ENCODE measurements at places on chromosomes 3 and 15.
A peak's percentile ranks its signal among the peaks of the same experiment; 100 is the strongest.

DNA sequence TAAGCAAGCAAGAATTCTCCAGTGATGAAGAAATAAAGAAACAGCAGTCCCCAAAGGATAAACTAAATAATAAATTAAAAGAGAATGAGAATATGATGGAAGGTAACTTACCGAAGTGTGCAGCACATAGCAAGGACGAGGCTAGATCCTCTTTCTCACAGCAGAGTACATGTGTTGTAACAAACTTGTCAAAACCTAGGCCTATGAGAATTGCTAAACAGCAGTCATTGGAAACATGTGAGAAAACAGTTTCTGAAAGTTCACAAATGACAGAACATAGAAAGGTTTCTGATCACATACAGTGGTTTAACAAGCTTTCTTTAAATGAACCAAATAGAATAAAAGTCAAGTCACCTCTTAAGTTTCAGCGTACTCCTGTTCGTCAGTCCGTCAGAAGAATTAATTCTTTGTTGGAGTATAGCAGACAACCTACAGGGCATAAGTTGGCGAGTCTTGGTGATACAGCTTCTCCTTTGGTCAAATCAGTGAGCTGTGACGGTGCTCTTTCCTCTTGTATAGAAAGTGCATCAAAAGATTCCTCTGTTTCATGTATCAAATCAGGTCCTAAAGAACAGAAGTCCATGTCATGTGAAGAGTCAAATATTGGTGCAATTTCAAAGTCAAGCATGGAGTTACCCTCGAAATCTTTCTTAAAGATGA lies 4.5 kb upstream of the SCG5 start:
- H3K27me3 ChIP-seq = peaks cover 14% of the 10 kb centered on the region
- DNase-seq = no peak
- H3K4me1 ChIP-seq = peaks cover 17% of the 10 kb centered on the region
- H3K36me3 ChIP-seq = no peaks in the 10 kb centered on the region

DNA sequence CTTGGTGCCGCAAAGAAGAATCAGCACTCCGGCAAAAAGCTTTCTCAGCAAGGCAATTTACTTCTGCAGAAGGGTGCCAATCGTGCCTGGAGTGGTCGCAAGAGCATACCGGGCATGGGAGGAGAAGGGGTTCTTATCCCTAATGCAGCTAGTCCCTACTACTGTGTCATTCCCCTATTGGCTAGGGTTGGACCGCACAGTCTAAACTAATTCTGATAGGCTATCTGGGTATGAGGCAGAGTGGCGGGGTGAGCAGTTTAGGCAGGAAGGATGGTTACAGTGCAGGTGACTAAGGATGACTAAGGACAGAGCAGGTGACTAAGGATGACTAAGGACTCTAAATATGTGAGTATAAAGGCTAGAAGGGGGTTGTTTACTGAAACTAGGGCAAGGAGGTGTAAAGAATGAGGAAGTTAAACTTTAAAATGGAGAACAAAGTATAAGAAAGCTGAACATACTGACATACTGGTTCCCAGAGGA lies 52.9 kb downstream of the PGBD4 start:
- DNase-seq = no peak
- no peak overlapping the region for H3K4me3 ChIP-seq
- H3K27ac ChIP-seq = peak overlapping the region; percentile 44
- H3K4me1 ChIP-seq = peaks cover 17% of the 10 kb centered on the region
- peaks cover 52% of the 10 kb centered on the region for H3K36me3 ChIP-seq

DNA sequence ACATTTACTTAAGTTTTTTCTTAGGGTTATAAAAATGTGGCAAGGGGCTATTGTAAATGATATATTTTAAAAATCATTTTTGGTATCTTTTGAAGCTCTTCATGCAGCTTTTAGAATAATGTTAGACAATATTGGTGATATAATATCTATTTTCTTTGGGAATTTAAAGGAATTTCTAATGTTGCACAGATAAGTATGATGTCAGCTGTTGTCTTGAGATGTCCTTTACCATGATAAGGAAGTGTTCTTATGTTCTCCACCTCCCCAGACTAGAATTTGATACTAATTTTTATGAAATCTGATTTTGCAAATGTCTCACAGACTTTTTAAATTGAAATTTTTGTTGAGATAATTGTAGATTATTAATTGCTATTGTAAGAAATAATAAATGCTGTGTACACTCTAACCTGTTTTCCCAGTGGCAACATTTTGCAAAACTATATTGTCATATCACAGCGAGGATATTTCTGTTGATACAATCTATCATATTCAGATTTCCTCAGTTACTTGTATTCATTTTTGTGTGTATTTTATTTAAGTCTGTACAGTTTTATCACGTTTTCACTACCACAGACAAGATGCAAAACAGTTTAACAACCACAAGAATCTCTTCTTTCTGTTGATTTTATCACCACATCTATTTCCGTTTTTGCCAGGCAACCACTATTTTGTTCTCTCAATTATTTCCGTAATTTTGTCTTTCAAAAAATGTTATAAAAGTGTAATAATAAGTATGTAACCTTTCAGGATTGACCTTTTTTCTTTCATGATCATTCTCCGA lies 55.4 kb downstream of the SPRED1 start:
- no peaks in the 10 kb centered on the region for H3K36me3 ChIP-seq
- no peak overlapping the region for H3K27ac ChIP-seq
- peaks cover 9% of the 10 kb centered on the region for H3K4me1 ChIP-seq
- H3K4me3 ChIP-seq = no peak overlapping the region

- DNase-seq = peak; percentile 81
- H3K36me3 ChIP-seq = peaks cover 4% of the 10 kb centered on the region
- H3K4me1 ChIP-seq = peaks cover 46% of the 10 kb centered on the region
Measured at GRCh38 chr3:32457971-32458471, 44.6 kb downstream of the CMTM6 start.

DNA sequence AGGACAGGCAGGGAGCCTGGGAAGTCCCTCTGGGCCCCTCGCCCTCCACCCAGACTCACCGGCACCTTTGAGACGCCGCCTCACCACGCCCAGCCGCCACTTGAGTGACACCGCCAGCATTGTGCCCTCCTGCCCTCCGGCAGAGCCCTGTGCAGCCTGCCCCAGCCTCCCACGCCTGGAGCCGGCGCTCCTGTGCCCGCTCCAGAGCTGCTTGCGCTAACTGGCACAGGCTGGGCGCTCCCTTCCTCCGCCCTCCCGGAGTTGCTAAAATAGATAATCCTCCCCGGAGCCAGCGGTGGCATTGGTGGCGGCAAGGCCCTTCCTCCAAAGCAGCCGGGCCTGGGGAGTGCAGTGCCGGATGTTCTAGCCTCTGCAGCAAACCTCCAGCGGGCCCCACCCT lies 15.7 kb upstream of the GRIP2 start:
- peaks cover 11% of the 10 kb centered on the region for H3K36me3 ChIP-seq
- peaks cover 92% of the 10 kb centered on the region for H3K27me3 ChIP-seq
- no peak overlapping the region for H3K4me3 ChIP-seq
- H3K27ac ChIP-seq = no peak overlapping the region
- H3K4me1 ChIP-seq = peaks cover 4% of the 10 kb centered on the region

- no peaks in the 10 kb centered on the region for H3K4me1 ChIP-seq
- H3K4me3 ChIP-seq = no peak overlapping the region
- H3K27me3 ChIP-seq = peaks cover 13% of the 10 kb centered on the region
- DNase-seq = no peak
- no peaks in the 10 kb centered on the region for H3K36me3 ChIP-seq
- no peak overlapping the region for H3K27ac ChIP-seq
Measured at GRCh38 chr3:107373896-107374295, 3.3 kb upstream of the CCDC54 start.

DNA sequence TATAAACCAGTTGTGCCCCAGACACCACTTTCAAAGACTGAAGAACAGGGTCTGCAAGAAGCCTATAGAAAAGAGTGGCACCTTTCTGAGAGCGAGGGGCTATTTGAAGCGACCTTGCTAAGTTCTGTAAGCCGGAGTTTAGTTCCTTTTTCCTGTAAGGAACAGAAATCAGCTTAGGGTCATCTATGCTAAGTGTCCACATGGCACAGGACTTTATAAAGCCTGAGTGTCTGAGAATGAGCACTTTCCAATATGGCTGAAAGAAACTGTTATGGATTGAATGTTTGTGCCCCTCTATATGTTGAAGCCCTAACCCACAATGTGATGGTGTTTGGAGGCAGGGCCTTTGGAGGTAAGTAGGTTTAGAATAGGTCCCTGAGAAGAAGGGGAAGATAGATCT lies 4.0 kb upstream of the A4GNT start:
- H3K27me3 ChIP-seq = peaks cover 8% of the 10 kb centered on the region
- DNase-seq = no peak
- peaks cover 36% of the 10 kb centered on the region for H3K4me1 ChIP-seq
- no peak overlapping the region for H3K4me3 ChIP-seq
- no peak overlapping the region for H3K27ac ChIP-seq

DNA sequence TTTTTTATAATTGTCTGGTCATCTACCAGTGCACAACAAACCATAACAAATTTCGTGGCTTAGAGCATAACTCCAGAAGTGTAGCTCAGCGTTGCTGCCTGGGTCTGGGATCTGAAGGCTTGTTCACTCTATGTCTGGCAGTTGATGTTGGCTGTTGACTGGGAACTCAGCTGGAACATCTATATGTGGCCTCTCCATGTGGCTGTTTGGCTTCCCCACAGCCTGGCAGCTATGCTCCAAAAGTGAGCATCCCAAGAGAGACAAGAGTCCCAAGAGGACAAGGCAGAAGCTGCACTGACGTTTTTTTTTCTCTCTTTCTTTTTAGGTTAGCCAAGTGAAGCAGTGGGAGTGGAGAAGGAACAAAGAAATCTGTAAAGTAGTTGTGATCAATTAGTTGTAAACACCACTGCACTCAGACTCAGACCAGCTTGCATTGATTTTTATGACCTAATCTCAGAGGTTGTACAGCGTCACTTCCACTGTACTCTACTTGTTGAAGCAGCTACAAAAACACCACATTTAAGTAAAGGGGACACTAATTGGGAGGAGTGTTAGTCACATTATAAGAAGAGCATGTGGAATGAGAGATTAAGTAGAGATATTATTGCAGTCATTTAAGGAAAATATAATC lies 2.5 kb upstream of the GPR176 start:
- DNase-seq = no peak
- H3K4me1 ChIP-seq = peaks cover 5% of the 10 kb centered on the region
- H3K27me3 ChIP-seq = peaks cover 10% of the 10 kb centered on the region
- no peak overlapping the region for H3K27ac ChIP-seq
- no peaks in the 10 kb centered on the region for H3K36me3 ChIP-seq
- H3K4me3 ChIP-seq = no peak overlapping the region

DNA sequence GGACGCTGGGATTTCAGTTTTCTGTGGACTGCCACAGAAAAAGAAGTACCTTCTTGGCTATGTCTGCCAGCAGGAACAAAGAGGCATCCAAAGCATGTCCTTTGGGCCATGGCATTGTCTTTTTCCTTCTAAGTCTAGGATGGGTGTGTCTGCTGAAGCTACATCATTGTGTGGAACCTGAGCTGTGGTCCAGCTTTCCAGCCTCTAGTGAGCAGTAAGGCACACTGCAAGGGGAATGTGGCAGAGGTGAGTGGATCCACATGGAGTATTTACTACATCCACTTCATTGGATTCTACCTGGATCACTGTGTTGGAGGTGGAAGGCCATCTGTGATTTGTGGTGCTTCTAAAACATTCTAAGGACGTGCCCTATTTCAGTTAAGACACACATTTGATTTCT lies 23.7 kb downstream of the CMTM8 start:
- no peaks in the 10 kb centered on the region for H3K36me3 ChIP-seq
- no peak for DNase-seq
- H3K27me3 ChIP-seq = peaks cover 11% of the 10 kb centered on the region
- no peaks in the 10 kb centered on the region for H3K4me1 ChIP-seq
- no peak overlapping the region for H3K27ac ChIP-seq

DNA sequence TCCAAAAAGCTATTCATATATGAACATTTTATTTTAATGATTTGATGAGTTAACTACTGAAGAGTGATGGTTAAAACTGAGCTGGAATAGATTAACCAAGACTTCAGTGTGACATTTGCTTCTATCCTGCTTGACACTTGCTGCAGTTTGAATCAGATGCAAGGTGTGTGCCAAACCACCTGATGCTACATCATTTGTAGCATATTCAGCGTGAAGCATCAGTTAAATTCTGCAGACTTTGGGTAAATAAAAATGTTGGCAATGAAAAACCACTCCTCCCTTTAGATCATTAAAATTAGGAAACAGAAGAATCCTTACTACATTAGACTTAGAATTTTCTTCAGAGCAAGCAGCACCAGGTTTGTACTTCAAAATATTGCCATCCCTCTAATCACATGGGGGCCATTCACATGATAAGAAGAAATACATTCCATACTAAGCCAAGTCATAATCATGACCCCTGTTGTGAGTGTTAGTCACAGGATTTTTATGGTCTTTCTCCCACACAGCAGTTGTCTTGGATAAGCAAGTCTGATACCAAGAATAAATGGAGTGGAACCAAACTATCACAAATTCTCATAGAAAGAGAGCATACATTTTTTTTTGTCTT lies 160.7 kb upstream of the TNIK start:
- H3K4me3 ChIP-seq = no peak overlapping the region
- no peaks in the 10 kb centered on the region for H3K36me3 ChIP-seq
- H3K4me1 ChIP-seq = no peaks in the 10 kb centered on the region
- no peak for DNase-seq
- H3K27ac ChIP-seq = no peak overlapping the region

DNA sequence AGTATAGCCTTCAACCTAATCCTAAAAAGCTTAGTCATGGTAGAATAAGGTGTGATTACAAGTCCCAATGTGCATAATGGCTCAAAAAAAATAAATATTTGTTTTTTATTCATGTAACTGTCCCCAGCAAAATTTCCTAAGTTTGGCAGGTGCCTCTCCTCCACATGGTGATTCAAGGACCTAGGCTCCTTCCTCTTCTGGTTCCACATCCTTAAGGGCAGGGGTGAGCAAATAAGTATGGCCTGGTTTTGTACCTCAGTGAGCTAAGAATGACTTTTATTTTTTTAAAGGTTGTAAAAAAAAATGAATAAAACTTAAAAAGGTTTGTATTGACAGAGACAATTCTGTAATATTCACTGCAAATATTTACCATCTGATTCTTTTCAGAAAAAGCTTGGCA lies 343.5 kb upstream of the UBE2E2 start:
- DNase-seq = no peak
- H3K36me3 ChIP-seq = no peaks in the 10 kb centered on the region
- no peak overlapping the region for H3K27ac ChIP-seq
- H3K27me3 ChIP-seq = peaks cover 15% of the 10 kb centered on the region
- H3K4me3 ChIP-seq = no peak overlapping the region

GRCh38 chr15:70492240-70493177 lies 270.8 kb downstream of the UACA start:
- peaks cover 16% of the 10 kb centered on the region for H3K27me3 ChIP-seq
- peak overlapping the region; percentile 71 for H3K27ac ChIP-seq
- H3K4me3 ChIP-seq = peak overlapping the region; percentile 64
- H3K36me3 ChIP-seq = no peaks in the 10 kb centered on the region
- H3K4me1 ChIP-seq = peaks cover 84% of the 10 kb centered on the region
- peak; percentile 55 for DNase-seq

GRCh38 chr3:109018828-109019227 lies 65.1 kb upstream of the GUCA1C start:
- H3K36me3 ChIP-seq = no peaks in the 10 kb centered on the region
- H3K4me1 ChIP-seq = no peaks in the 10 kb centered on the region
- DNase-seq = no peak
- H3K27ac ChIP-seq = no peak overlapping the region
- no peak overlapping the region for H3K4me3 ChIP-seq

Measured in naive B cell (primary cell).